ENCODE measurements at places on chromosomes 2 and 18.

DNA sequence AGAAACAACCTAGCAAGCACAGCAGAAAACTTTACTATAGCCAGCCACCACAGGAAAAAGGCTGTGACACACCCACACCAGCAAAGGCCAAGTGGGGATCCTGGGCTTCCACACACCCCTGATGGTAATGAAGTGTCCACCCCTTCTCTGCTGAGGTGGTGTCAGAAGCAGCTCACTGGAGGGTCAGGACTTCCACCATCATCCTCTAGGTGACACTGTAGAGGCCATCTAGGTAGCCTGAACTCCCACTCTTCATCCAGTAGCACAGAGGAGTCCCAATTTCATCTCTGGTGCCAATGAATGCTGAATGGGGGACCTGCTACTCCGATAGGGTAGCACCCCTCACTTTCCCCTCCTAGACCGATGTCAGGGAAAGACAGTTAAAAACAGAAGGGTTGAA, 1544.4 kb downstream of the LRP1B start:
- ATAC-seq, result no peak

DNA sequence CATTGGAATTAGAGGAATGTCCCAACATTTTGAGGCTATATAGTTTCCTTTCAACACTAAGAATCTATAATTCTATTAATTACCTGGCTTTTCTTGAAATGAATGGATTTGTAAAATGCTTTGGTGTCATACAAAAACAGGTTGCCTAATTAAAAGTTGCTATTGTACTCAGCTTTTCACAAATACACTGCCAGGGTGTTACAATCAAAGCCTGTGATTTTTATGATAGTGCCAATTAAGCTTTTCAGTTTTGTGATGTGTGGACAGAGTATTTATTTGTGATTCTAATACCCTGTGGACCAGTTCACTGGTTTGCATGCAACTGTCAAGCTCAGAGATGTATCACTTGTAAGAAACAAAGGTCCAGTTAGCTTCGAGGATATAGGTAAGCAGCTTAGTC, 71.8 kb downstream of the NAB1 start:
- no peak for ATAC-seq

- ATAC-seq, result no peak
Measured at GRCh38 chr2:147487286-147487977, 357.4 kb upstream of the ACVR2A start.

GRCh38 chr2:97359861-97360584, 229.7 kb downstream of the ANKRD36B start:
- peak; percentile 59 for ATAC-seq

DNA sequence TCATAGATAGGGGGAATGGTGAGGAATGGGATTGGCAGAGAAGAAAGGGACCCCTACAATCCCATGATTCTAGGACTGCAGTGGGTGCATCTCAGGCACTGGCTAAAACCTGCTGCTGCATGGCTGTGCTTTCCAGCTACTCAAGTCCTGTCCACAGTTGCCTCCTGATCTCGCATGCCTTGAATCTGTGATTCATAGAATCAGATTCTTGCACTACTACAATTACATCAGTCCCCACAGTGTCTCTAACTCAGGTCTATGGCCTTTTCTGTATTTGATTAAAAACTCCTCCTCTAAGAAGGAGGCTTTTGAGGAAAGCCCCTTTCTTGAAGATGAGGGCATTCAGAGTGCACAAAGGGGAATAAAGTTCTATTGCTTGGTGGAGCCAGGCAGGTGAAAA, 117.4 kb downstream of the LRATD1 start:
- ATAC-seq, result peak; percentile 71

DNA sequence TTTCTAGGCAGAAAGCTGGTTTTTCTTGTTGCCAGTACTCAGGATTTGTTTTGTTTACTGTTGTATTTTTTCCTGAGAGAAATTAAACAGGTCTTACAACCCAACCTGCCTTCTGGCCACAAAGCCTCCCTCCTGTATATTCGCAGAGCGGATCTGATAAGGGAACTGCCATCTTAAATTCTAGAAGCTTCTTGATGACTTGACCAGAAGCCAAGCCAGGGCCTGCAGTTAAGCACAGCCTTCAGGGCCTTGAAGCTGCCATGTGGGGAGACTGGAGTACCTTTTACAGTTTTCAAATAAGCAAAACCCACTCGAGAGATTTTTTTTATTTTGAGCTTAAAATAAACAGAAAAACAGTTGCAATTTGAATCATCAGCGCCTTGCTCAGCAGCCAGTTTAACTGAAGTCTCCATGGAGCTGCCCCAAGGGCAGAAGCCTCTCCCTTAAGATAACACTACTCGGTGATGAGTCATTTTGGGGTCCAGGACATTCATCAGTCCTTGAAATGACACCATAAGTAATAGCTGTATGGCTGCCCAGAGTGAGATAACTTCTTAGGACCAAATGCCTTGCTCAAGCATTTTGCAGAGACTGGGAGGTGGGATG, 51.5 kb upstream of the PHLPP1 start:
- ATAC-seq, result no peak

- no peak for ATAC-seq
Measured at GRCh38 chr18:31566576-31567306, 24.9 kb upstream of the TTR start.

DNA sequence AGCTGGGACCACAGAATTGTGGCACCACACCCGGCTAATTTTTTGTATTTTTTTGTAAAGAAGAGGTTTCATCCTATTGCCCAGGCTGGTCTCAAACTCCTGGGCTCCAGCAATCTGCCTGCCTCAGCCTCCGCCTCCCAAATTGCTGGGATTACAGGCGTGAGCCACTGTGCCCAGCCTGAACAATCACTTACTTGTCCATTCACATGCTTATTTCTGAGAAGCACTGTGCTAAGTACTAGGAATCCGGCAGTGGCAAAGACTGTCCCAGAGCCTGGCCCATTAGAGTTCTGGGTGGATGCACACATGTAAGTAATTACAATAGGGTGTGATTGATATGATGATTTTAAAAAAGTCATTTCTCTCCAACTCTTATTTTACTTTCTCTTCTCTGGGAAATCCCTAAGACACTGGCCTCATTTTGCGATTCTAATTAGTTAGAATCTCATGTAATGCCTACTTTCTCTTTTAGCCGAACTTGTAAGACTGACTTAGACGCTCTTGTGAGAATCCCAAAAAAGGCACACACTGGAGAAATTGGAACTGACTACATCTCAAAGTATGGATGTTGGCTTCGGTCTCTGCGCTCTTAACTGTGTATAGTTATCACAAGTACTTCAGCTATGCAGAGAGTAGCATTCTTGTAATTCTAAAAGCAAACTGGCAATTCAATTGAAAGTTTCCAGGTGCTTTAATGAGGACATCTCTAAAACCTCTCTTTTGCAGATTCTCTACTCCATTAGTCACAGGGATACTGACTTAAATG, 567.7 kb downstream of the DCC start:
- no peak for ATAC-seq

GRCh38 chr2:73292906-73293533, 328 bp downstream of the EGR4 start:
- peak; percentile 3 for ATAC-seq

- no peak for ATAC-seq
Measured at GRCh38 chr2:228840113-228840742, 430.9 kb downstream of the PID1 start.

- ATAC-seq, result no peak
Measured at GRCh38 chr2:222300726-222301052, 1.9 kb upstream of the PAX3 start.

DNA sequence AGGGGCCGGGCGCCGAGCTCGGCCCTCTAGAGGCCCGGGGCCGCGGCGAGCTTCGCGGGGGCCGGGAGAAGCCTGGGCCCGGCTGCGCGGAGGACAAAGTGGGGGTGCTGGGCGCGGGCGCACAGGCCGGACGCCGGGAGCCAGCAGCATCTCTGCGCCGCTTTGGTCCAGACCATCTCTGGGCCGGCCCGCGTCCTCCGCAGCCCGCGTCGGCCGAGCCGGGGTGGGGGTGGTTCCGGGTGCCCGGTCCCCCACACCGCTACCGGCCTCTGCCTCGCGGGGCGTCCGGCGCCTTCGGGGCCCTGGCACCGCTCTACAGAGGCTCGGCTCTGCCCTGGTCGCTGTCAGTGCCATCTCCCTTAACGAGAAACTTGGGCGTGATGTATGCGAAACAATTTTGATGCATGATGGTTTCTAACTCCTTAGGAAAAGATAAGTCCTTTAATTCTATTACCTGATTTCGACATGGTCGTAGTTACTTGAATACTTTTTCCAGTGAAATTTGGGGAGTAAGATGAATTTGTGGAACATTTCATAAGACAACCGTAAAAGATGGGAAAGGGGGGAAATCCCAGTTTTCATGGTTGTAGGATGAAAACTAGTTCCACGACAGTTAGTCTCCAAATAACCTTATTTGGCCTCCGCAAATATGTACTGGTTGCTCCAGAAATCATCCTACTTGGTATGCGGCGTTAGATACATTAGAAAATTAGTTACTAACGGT, 562 bp downstream of the TWSG1 start:
- ATAC-seq, result peak; percentile 54

GRCh38 chr2:178450524-178450773, 526 bp downstream of the PRKRA start:
- no peak for ATAC-seq

GRCh38 chr18:12092398-12093229, 1.0 kb upstream of the ANKRD62 start:
- ATAC-seq, result peak; percentile 67

DNA sequence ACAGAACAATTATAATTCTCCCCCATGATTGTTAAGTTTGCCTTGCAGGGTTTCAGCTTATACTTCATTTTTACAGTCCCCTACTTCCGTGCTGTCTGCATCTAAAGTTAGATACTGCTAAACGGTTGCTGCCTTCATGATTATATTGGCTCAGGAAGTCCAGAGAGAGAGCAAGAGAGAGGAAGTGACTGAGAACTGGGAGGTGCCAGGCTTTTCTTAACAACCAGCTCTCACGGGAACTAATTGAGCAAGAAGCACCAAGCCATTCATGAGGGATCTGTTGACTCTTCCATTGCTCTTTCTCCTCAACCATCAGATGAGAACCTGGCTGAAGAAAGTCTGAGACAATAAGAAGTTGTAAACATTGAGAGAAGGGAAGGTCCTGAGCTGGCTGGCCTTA, 125.5 kb upstream of the SIX2 start:
- ATAC-seq, result no peak

GRCh38 chr2:88855620-88856408, 164.3 kb downstream of the RPIA start:
- ATAC-seq, result peak; percentile 50

- peak; percentile 9 for ATAC-seq
Measured at GRCh38 chr2:230924470-230925341, at the start of gene GPR55. Gene GPR55, minus strand, starts transcription at chr2:230925242. Its CDS starts 14,280 bp downstream, at chr2:230910962.

GRCh38 chr18:60649107-60649506, 276.5 kb upstream of the MC4R start:
- no peak for ATAC-seq

- no peak for ATAC-seq
Measured at GRCh38 chr2:9573840-9574239, 18.2 kb upstream of the ADAM17 start.

GRCh38 chr2:74991977-74992376, 33.5 kb downstream of the POLE4 start:
- ATAC-seq, result no peak

DNA sequence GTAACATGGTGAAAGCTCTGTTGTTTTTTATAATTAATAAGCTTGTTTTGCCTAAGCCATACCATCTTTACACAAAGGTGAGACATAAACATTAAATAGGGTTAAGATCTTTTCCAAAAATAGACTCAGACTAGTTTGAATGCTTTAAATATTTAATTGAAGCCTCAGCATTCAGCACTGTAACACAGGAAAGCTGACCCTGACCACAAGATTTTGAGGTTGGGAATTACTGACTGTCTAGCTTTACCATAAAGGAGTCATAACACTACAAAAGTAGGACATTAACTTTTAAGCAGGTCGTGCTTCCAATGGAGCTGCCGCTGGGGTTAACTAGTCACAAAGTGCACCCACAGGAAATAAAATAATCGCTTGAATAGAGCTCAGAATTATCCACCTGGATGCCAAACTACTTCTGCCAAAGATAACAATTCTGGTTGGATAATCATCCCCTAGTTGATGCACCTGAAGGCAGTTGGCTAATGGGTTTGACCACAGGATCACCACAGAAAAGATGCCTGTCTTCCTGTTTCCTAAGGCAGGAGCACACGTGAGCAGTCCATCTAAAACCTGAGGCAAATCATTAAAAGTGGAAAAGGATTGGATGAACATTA, 106.2 kb downstream of the COBLL1 start:
- no peak for ATAC-seq

GRCh38 chr2:26251893-26252292, 7.2 kb downstream of the HADHB start:
- no peak for ATAC-seq

DNA sequence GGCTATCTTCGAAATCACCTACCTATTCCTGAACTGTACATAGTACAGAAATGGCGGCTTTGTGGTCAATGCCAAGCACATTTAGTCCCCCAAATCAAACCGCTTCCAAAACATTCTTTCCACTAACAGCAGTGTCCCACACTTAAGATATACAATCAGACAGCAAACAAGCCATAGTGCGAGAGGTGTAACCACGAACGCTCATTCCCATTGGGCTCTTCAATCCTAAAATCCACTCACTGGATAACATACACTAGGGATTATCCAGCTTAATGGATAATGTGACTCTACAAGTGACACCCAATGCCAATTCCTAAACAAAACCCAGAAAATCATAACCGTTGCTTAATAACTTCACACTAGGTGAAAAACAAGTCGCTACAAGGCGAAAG, 2.0 kb downstream of the XPO1 start:
- ATAC-seq, result no peak

- peak; percentile 39 for ATAC-seq
Measured at GRCh38 chr2:208025814-208026184, 472 bp upstream of the PLEKHM3 start.

- ATAC-seq, result peak; percentile 56
Measured at GRCh38 chr2:149017116-149017985, 21.1 kb upstream of the LYPD6B start.

DNA sequence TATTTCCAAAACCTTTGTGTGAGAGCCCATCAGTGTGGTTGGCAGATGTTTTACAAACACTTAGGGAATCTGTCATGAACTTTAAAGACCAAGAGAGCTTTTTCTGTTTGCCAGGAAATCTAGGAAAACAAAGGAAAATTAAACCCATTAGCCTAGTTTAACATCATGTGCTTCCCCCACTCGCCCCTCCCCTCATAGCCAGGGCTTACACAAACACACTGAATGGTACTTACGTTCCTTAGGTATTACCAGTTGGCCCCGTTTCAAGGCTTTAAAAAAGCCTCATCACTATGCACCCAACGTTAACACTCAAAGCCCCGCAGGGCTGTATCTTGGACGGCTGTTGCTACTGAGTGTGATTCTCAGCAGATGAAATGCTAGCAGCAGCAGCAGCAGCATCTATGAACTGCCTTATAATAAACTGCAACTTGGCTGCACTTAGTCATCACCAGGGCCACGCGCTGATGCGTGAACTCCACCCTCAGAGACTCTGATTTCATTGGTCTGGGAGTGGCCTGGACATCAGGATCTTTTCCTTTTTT, 20.1 kb upstream of the TTC39C start:
- ATAC-seq, result peak; percentile 41

GRCh38 chr2:29314816-29315571, 199.8 kb downstream of the CLIP4 start:
- ATAC-seq, result peak; percentile 65

Measured in esophagus mucosa (tissue), 1 donor.